ENCODE measurements at places on chromosomes 7 and 10. TPM values are rescaled to one million over a fixed set of nuclear protein-coding genes. Genes with fewer than 3 reads are reported as not detected.

- H3K27me3 ChIP-seq: no peaks in the 10 kb centered on the region
- no peak overlapping the region for H3K4me3 ChIP-seq
- DNase-seq: no peak
- H3K36me3 ChIP-seq: no peaks in the 10 kb centered on the region
- H3K4me1 ChIP-seq: no peaks in the 10 kb centered on the region
- no peak overlapping the region for H3K27ac ChIP-seq
Measured at GRCh38 chr10:126496771-126497545, 108.7 kb upstream of the ADAM12 start.

DNA sequence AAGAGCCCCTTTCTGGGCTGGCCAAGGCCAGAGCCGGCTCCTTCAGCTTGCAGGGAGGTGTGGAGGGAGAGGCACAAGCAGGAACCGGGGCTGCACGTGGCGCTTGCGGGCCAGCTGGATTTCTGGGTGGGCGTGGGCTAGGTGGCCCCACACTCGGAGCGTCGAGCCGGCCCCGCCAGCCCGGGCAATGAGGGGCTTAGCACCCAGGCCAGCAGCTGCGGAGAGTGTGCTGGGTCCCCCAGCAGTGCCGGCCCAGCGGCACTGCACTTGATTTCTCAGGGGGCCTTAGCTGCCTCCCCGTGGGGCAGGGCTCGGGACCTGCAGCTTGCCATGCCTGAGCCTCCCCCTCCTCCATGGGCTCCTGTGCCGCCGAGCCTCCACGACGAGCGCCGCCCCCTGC is 48.1 kb downstream of the SH2D4B start:
- H3K36me3 ChIP-seq: no peaks in the 10 kb centered on the region
- no peak for DNase-seq
- H3K4me1 ChIP-seq: no peaks in the 10 kb centered on the region
- no peaks in the 10 kb centered on the region for H3K27me3 ChIP-seq

DNA sequence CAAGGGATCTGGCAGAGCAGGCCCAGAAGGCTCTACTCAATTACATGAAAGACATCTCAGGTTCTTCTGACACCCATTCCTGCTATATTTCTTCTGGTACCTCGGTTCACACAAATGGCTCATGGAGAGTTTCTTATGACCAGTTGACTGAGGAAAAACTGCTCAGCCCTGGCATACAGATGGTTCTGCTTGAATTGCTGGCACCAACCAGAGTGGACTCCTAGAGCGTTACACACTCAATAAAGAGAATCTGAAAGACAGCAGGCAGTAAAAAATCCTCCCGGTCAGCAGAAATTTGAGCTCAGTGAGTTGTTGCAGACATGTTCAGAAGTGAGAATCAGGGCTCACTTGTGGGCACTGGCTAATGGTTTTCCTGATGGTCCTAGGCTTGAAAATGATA is 434.4 kb downstream of the TCERG1L start:
- no peak overlapping the region for H3K4me3 ChIP-seq
- no peak overlapping the region for H3K27ac ChIP-seq
- H3K36me3 ChIP-seq: no peaks in the 10 kb centered on the region
- H3K4me1 ChIP-seq: no peaks in the 10 kb centered on the region
- H3K27me3 ChIP-seq: no peaks in the 10 kb centered on the region

DNA sequence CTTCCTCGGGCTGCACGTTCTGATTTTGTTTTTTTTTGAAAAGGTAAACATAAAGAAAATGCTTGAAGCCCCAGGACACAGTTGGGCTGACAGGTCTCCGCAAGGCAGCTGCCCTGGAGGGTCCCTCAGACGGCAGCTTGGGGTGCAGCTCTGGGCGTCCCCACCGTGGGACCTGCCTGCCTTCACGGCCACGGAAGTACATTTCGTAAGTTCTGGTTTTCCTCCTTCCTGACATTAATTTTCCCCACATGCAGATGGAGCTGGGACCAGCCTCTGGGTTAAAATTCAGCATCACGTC is 491.0 kb downstream of the DNAJB6 start:
- H3K4me3 ChIP-seq: no peak overlapping the region
- no peaks in the 10 kb centered on the region for H3K36me3 ChIP-seq
- DNase-seq: no peak
- H3K4me1 ChIP-seq: no peaks in the 10 kb centered on the region
- H3K27ac ChIP-seq: no peak overlapping the region

GRCh38 chr10:112520914-112521313 is 73.9 kb downstream of the VTI1A start:
- H3K36me3 ChIP-seq: no peaks in the 10 kb centered on the region
- no peak for DNase-seq
- H3K4me1 ChIP-seq: no peaks in the 10 kb centered on the region

COA1 gene
- total RNA-seq: 16.3 TPM

DNTT gene
- total RNA-seq: not detected

CYTH3 gene
- total RNA-seq: 51.8 TPM

MINDY4 gene
- 6.0 TPM for total RNA-seq

SFXN2 gene
- 2.1 TPM for total RNA-seq

CYP2C8 gene
- total RNA-seq: not detected

THSD7A gene
- 10.1 TPM for total RNA-seq

TET1 gene
- total RNA-seq: 3.9 TPM

KCND2 gene
- 0.21 TPM for total RNA-seq

CYP2C19 gene
- total RNA-seq: not detected

Data from ascending aorta (tissue), 2 donors.